ENCODE measurements at places on chromosomes 6 and 20.

- DNase-seq = no peak
Observed at GRCh38 chr6:117167520-117168271, 97.7 kb upstream of the VGLL2 start.

- DNase-seq = no peak
Observed at GRCh38 chr6:423799-424345, 32.3 kb downstream of the IRF4 start.

- DNase-seq = no peak
Observed at GRCh38 chr6:90227213-90227612, 69.4 kb downstream of the BACH2 start.

GRCh38 chr6:90294989-90295853 lies 1.4 kb downstream of the BACH2 start:
- peak; percentile 63 for DNase-seq

- DNase-seq = no peak
Observed at GRCh38 chr6:166691199-166691598, 64.1 kb upstream of the RPS6KA2 start.

DNA sequence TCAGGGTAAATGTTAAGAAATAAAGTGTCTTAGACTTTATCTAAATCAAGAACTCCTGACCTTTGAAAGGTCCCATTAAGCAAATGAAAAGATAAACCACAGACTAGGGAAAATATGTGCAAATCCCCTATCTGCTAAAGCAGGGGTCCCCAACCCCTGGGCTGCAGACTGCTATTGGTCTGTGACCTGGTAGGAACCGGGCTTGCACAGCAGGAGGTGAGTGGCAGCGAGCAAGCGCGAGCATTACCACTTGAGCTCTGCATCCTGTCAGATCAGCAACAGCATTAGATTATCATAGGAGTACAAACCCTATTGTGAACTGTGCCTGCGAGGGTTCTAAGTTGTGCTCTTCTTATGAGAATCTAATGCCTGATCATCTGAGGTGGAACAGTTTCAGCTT lies 42.4 kb downstream of the LCA5 start:
- DNase-seq = no peak

- DNase-seq = no peak
Observed at GRCh38 chr6:168703990-168704389, 263.0 kb downstream of the SMOC2 start.

GRCh38 chr6:139648430-139649000 lies 274.1 kb upstream of the CITED2 start:
- DNase-seq = no peak

DNA sequence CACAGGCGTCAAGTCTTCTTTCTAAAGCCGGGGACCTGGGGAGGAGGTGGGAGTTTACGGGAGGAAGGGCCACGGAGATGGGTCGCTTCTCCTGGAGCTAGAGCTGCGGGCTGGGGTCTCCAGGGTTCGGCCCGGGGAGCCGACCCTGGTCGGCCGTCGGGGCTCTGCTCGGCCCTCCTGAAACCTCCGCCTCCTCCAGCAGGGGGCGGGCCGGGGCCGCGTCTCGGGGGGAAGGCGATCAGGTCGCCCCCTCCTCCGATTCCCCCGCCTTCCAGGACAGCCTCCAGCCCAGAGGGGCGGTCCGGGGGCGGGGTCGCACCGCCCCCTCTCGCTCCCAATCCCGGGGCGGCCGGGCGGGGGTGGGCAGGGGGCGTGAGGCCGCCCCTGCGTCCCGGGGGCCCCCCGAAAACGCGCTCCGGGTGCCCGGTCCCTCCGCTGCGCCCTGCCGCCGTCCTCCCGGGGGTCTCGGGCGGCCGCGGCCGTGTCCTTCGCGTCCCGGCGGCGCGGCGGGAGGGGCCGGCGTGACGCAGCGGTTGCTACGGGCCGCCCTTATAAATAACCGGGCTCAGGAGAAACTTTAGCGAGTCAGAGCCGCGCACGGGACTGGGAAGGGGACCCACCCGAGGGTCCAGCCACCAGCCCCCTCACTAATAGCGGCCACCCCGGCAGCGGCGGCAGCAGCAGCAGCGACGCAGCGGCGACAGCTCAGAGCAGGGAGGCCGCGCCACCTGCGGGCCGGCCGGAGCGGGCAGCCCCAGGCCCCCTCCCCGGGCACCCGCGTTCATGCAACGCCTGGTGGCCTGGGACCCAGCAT lies at the start of gene CEBPB:
Gene CEBPB, plus strand, starts transcription at position 580 of the 814 bp plus-strand sequence. Its CDS starts 204 bp downstream, at position 784.
- DNase-seq = peak; percentile 79

DNA sequence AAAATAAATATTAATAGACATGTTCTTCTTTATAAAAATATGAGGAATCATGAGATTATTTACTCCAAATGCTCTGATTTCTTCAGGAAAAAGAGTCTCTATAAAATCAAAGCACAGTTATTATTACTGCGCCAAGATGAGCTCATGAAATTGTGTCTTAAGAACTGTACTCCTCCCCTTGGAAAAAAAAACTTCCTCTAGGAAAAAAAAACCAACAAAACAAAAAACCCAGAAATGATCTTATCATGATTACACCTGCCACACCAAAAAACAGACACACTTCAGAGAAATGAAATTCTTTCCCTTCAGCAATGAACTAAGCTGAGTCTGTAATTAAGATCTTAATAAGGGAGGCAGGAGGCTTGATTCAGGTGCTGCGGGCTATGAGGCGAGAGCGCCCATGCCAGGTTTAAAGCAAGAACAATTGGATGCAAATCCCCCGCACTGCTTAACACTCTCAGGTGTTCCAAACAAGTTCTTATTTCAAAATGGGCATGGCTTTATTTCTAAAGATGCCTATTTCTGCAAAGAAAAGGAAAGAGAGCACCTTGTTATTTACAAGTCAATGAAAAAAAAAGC lies 9.1 kb downstream of the NEDD9 start:
- DNase-seq = no peak

DNA sequence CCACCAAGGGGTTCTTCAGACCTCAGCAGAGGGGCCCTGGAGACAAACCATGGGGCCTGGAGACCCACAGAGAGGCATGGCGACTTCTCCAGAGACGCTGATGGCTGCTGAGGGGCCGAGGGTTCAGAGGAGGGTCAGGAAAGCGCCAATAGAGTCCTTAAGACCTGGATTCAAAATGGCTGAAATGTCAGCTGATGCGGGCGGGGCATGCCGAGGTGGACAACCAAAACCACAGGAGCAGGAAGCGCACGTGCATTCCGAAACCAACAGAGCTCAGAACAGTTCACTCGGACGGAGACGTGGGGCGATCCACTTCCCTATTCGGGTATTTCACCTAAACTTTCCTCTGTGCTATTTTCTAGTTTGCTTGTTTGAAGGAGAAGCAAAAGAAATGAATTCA lies 99.9 kb upstream of the RIN2 start:
- DNase-seq = no peak

- no peak for DNase-seq
Observed at GRCh38 chr20:32823078-32823477, 3.3 kb downstream of the MAPRE1 start.

GRCh38 chr6:109693111-109693510 lies 2.0 kb downstream of the FIG4 start:
- no peak for DNase-seq

DNA sequence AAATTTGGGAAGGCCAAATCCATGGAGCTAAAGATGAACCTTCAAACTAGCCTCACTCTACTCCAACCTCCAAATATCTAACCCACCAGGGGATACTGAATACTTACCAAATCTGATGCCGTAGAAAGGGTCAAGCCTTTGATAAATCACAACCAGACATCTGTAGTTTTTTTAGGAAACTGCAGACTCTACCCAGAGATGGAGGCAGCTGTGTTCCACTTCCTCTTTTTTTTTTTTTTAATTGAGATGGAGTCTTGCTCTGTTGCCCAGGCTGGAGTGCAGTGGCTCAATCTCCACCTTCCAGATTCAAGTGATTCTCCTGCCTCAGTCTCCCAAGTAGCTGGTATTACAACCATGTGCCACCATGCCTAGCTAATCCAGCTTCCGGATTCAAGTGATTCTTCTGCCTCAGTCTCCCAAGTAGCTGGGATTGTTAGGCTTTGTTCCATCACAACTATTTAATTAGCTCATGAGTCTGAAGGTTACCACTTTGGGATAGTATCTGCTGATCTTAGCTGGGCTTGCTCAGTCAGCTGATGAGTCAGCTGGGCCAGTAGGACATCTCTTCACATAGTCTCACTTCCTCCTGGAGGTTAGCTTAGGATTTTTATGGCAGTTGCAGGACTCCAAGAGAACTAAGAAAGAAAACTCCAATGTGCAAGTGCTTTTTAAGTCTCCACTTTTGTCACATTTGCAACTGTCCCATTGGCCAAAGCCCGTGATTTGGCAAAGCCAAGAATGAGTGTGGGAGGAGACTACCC lies 13.3 kb downstream of the FRK start:
- DNase-seq = no peak

GRCh38 chr20:56588996-56589395 lies 40.1 kb upstream of the TFAP2C start:
- DNase-seq = no peak

DNA sequence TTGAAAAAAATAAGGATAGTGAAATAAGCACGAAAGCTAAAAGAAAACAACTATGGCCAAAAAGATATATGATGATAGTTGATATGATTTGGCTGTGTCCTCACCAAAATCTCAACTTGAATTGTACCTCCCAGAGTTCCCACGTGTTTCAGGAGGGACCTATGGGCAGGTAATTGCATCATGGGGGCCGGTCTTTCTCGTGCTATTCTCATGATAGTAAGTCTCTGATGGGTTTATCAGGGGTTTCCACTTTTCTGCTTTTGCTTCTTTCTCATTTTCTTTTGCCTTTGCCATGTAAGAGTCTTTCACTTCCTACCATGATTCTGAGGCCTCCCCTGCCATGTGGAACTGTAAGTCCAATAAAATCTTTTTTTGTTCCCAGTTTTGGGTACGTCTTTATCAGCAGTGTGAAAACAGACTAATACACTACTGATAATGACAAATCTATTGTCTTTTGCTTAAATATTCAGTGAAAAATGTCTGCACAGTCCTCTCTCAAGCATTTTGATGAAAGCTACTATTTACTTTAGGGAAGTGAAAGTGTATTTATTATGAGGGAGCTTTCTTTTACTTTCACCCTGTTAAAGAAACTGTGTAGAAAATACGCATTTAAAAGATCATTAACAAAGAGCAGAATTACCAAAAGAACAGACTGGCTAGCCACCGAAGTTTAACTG lies 389.1 kb downstream of the HTR1B start:
- no peak for DNase-seq

DNA sequence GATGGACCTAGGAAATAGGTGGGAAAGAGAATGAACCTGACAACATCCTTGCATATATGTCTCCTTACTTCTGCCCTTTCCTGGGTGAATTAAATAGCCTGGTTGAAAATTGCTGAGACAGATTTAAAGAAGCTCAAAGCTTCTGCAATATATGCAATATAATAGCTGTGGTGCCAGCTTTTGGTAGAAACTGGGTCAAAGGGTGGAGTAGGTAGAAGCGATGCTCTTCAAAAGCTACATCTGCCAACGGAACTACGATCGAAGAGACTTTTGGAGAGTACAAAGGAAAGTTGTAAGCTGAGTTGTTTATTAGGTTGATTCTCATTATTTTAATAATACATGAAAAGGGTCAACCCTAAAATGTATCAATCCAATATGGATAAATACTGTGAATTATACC lies 22.8 kb upstream of the TTK start:
- no peak for DNase-seq

DNA sequence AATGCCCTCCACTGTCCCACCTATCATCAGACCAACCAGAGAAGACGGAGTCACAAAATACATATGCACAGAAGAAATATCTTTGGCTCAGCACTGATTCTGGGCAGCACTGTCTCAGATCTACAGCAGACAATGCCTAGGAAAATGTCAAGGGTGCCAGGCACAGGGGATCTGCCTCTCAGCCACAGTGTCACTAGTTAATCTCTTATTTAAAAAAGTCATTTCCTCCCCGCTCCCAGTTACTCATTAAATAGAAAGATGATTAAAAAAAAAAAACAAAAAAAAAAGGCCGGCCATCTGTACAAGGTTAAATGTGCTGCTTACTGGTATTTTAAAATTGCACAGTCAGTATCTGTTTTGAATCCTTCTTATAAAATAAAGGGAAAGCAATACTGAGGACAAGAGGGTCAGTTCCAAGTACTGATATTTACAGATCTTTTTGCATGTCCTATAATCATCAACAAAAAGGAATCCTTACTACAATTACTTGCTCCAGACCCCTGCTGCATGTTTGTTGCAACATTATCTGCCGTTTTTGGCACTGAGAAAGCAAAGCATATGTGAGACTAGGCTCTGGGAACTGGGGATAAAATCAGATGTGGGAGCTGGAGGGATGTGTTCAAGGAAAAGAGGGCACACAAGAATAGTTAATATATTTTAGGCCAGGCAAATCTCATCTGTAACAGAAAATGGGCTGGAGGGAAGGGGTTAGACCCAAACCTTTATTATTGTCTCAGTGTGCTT lies 299.3 kb downstream of the KIF16B start:
- no peak for DNase-seq

- DNase-seq = no peak
Observed at GRCh38 chr6:119283214-119283613, 66.3 kb downstream of the MAN1A1 start.

DNA sequence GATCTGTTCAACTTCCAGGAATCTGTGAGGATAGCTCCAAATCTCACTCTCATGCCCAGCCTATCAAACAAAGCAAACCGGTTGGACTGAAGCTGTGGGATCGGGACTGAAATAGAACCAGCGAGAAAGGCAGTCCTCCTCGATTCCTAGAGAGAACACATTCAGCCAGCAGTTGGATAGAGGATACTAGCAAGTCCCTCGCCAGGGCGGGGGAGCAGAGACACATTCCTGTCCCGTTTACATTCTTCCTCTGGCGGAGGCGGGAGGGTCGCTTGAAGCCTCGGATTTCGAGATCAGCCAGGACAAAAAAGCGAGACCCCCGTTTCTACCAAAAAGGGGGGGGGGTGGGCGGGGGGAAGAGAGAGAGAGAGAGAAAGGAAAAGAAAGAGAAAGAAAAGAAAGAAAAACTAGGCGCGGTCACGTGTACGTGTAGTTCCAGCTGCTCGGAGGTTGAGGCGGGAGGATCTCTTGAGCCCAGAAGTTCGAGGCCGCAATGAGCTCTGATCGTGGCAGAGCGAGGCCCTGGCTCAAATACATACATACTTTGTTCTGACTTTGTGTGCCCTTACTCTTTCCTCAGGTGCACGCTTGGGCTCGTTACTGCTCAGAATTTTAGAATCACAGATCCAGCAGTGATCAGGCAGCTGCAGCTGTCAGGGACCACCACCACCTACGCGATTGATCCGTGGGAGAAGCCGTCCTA lies 19.5 kb downstream of the ZNF311 start:
- no peak for DNase-seq
